Glomerular endothelial cell (primary cell): ENCODE measurements at places on chromosomes 2 and 18. TPM values are rescaled to one million over a fixed set of nuclear protein-coding genes. Genes with fewer than 3 reads are reported as not detected.
A peak's percentile ranks its signal among the peaks of the same experiment; 100 is the strongest.

- no peak for DNase-seq
Measured at GRCh38 chr2:151481744-151482143, 72.0 kb downstream of the RIF1 start.

DNA sequence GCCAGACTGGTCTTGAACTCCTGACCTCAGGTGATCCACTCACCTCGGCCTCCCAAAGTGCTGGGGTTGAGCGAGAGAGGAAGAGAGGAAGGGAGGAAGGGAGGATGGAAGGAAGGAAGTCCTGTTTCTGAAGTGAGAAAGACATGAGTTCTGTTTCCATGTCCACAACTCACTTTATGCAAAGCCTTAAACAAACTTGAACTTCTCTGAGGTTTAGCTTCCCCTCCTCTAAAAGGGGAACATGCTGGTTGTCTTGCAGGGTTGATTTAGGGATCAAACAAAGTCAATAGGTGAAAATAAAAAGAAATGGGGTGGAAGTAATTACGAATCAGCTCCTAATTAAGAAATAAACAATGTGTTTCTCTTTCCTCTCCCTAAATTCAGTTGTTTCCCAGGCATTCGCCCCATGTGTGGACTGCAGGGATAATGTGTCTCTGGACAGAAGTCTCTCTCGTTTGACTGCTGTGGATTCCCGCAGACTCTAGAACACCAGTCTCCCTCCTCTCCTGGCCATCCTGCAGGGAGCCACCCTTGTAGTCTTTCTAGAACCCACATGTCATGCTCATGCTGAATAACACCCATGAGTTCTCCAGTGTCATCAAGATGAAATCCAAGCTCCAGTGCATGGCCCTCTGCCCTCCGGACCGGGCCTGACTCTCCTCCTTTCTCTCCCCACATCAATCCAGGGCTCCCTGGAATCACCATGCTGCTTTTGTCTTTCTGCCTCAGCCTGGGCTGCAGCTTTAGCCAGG, 229.3 kb upstream of the TRIB2 start:
- DNase-seq: no peak

GRCh38 chr2:218736531-218736930, 25.9 kb downstream of the TTLL4 start:
- no peak for DNase-seq

Gene KLHL30
- 0.12 TPM in 1 of 2 replicates, not detected in the other for total RNA-seq

Gene SLC9A4
- not detected in 2 replicates for total RNA-seq

DNA sequence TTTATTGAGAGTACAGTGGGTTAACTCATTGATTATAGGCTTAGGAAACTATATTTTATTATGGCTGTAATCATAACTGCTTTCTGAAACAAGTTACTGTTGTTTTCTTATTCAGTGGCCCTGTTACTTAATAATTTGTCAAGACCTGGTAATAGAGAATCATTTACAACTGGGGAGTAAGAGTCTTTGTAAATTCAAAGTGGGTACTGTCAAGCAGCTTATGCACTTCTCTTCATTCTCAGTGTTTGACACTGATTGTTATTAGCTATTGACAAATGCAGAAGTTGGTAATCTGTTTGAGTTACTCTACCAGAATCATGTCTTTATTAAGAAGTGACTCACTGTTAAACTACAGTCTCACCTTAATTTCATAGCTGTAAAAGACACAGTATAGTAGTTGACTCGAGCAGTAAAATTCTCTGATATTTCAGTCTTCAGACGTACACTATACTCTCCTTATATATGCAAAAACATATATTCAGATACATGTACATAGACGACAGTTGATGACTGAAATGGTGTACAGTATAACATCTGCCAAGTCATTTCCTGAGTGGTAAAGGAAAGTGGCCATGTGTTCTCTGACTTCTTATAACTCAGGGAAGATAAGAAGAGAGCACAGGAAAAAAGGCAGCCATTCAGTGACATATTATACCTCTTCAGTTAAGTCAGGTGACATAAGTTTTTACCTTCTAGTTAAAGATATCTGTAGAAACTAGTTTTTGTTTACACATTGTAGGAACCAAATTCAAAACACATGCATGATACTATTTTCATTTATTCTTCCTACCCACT, 36.0 kb upstream of the TTC27 start:
- DNase-seq: peak; percentile 44

Gene IFT172
- 13.9 and 26.8 TPM in 2 replicates for total RNA-seq

GRCh38 chr2:20231159-20231558, 6.2 kb upstream of the SDC1 start:
- DNase-seq: no peak

GRCh38 chr18:39365836-39366485, 1800.4 kb upstream of the CELF4 start:
- DNase-seq: no peak

GRCh38 chr18:58321986-58322385, 278.0 kb downstream of the NEDD4L start:
- DNase-seq: no peak

Gene REL
- 10.7 and 17.3 TPM in 2 replicates for total RNA-seq

GRCh38 chr2:237896507-237896892, 37.1 kb downstream of the RAMP1 start:
- no peak for DNase-seq

DNA sequence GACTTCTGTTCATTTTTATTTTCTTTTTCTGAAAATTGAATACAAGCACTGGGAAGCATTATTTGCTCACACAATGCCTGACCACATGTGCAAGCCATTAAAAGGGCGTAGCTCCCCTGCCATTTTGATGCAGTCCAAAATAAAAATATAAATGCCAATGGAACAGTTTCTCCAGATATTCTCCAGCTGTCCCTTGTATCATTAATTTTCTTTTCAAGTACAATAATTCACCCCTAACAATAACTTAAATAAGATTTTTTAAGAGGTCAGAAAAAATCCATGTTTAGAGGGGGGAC, 168.0 kb downstream of the TMEFF2 start:
- no peak for DNase-seq

GRCh38 chr2:144424559-144425240, 95.2 kb downstream of the ZEB2 start:
- no peak for DNase-seq

DNA sequence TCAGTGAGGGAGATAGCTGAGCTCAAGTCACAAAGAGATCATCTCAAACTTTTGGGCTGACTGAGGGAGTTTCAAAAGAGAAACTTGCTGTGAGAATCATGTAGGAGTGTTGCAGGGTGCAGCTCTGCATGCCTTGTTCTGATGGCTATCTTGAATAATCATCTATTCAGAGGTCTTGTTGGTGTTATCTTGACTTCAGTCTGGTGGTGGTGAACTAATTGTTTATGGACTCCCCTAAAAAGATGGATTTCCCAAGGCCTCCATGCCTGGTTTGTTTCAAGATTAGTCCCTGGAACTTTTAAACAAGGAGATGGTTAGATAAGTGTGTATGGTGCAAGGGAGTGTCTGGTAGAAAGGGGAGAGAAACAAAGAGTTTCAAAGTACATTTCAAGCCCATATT, 29.8 kb downstream of the SLC39A6 start:
- DNase-seq: no peak

GRCh38 chr2:235005023-235005422, 53.2 kb downstream of the SH3BP4 start:
- no peak for DNase-seq

DNA sequence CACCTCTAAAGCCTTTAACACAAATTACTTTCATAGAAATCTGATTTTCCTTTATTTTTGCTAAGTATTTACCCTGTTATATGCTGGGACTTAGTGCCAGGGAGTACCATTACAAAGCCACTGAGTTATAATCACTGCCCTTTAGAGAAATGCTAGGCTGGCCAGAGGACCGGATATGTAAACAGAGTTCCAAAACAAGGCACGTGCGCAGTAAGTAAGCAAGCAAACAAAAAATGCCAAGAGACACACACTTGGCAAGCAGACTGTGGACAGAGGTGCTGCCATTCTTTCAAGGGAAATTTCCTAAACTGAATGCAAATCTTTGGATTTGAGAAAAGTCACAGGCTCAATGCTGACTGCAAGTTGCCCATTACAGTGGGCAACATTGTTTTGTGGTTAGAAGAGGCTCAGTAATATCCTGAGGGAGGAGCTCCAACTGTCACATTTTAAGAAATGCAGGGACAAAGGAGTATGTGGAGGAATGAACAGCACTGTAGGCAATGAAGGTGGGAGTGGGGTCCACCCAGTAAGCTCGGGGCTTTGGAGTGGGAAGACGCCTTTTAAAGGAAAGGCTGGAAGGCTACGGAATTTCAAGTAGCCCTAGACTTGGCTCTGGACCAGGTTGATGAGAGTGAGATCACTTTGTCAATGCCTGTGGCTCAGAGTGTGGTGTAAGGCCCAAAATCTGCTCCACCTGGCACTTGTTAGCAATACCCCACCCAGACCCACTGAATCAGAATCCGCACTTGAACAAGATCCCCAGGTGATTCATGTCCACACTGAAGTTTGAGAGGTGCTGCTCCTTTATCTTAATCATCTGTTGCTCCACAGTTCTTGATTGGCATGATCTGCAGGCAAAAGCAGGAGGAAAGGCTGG, 2.1 kb upstream of the PARD6G start:
- DNase-seq: no peak

Gene ANKRD23
- 1.4 and 1.6 TPM in 2 replicates for total RNA-seq

DNA sequence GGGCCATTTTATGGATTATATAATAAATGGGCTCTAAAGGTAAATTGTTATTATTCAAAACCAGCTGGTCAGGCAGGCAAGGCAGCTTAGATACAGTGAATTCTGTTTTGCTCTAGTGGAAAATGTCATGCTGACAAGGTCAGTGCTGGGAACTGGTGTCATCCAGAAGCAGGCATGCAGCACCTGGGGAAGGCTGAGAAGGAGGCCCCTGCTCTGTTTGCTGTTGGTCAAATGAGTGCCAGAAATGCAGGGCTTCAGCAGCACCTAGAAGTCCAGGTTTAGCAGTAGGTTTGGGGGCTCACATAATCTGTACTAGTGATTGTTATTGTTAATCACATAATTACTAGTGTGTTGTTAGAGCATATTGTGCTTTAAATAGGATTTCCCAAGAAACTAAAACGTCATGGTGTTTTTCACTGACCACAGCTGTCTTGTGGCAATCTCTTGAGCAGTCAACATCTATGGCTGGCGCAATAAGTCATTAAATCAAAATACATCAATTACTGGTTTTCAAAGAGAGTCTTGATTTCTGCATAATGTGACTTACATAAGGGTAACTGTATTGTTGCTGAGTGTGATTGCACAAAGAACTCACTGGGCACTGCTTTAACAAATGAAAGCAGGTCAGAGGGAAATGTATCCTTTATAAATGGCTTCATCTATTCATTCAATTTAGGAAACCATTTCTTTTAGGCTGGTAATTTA, 99.1 kb downstream of the MYO3B start:
- no peak for DNase-seq

- no peak for DNase-seq
Measured at GRCh38 chr2:222864296-222864695, 3.5 kb downstream of the ACSL3 start.

- no peak for DNase-seq
Measured at GRCh38 chr2:26462511-26463243, 15.2 kb downstream of the OTOF start.

DNA sequence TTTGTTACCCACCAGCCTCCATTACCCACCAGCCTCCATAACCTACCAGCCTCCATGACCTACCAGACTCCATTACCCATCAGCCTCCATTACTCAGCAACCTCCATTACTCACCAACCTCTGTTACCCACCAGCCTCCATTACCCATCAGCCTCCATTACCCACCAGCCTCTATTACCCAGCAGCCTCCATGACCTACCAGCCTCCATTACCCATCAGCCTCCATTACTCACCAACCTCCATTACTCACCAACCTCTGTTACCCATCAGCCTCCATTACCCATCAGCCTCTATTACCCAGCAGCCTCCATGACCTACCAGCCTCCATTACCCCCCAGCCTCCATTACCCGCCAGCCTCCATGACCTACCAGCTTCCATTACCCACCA, 133.3 kb upstream of the HS6ST1 start:
- no peak for DNase-seq

DNA sequence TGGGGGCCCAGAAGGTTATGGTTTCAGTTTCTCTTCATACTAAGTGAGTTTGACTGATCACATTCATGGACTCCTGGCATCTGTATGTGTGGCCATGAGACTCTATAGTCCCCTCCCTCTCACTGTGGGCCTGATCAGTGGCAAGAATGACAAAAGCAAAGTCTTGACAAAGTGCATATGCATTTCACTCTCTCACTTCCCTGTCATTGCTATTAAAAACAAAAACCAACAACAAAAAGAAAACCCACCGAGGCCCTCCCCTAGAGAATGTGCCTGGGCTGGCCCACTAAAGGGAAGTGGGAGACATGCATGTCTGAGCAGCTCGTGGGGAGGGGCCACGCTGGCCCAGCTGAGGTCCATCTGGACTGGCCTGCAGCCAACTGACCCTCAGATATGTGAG, 600.1 kb upstream of the RAB6C start:
- no peak for DNase-seq

DNA sequence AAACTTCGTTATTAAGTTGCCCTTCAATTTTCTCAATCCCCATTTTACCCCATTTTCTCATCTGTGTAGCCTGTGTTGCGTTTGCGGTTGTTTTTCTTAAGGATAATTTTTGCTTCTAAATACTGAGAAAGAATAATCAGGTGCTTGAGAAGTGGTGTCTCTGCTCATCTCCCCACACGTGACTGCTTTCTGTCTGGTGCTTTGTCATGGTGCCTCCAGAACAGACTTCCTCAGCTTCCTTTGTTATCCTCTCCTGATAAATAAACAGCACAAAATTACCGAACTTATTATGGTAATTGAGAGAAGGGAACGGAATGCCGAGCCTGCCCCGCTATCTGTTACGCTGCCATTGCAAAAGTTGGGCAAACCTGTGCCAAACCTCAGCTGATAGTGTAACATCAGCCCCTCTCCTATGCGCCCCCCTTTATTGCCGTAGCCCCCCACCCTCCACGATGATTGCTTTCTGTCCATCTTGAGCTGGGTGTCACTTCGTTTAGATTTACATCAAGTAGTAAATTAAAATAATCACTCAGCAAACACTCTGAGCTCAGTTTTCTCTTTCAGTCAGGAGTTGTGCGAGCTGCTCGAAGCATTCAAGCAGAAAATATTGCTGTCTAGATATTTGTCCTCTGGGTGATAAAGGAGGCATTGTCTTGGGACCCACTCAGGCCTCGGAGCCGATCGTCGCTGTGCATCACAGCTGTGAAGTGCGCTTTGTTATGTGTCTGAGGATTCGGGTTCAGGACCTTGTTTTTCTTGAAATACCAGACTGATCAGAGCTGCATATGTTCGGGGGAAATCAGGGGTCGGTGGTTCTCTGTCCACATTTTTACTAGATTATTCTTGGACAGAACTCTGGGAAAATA, 1008.5 kb upstream of the FANCL start:
- DNase-seq: no peak

Gene CMPK2
- 6.2 and 36.6 TPM in 2 replicates for total RNA-seq

DNA sequence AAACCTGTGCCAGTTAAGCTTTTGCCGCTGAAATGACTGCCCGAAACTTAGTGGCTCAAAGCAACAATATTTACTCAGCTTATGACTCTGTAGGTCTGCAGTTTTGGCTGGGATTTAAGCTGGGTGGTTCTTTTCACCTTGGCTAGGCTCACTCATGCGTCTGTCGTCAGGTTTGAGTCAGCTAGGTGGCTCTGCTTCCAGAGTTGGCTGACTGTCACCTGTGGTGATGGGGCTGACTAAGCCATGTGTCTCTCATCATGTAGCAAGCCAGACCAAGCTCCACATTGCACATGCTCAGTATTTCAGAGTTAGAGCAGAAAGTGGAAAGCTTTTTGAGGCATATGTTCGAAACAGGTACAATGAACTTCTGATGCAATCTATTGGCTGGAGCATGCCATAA, 354.8 kb downstream of the MEIS1 start:
- DNase-seq: no peak

Gene RMDN2
- 2.3 and 8.3 TPM in 2 replicates for total RNA-seq
